ENCODE measurements at places on chromosomes 5 and 9.

- no peak for DNase-seq
Measured at GRCh38 chr5:178297751-178298150, 65.1 kb upstream of the PHYKPL start.

DNA sequence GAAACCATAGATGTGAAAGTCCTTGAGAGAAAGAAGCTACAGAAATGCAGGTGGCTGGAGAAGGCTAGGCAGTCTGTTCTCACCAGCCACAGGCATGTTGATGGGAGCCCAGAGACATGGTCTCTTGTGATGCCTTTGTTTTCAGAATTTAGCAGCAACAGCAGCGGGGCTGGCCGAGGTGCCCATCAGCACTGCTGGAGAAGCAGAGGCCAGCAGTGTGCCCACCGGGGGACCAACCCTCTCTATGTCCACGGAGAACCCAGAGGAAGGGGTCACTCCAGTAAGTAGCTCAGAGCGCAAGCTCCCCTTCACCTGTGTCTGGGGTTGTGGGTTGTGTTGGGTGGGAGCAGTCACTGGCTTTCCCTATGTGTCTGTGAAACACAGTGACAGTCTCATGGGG lies 59.6 kb downstream of the COL15A1 start:
- DNase-seq: no peak

GRCh38 chr5:150161242-150162141 lies 5.1 kb upstream of the CDX1 start:
- DNase-seq: peak; percentile 60

- DNase-seq: no peak
Measured at GRCh38 chr9:130642926-130643325, 21.5 kb upstream of the PRDM12 start.

DNA sequence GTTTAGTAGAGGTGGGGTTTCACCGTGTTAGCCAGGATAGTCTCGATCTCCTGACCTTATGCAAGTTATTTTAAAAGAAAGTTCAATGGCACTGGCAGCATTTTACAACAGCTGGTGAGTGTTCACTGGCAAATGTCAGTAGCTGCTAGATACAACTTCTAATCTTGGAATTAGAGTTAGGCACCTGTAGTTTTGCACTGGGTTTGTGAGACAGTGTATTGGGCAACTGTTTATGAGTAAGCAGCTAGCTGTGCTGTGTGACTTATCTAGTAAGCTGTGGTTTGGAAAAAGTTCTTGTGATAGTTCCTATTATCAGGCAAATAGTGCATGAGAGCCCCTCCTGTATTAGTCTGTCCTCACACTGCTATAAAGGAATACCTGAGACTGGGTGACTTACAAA lies 61.5 kb downstream of the UBE2QL1 start:
- no peak for DNase-seq

- no peak for DNase-seq
Measured at GRCh38 chr9:127878652-127879390, 1.3 kb upstream of the AK1 start.

GRCh38 chr5:171312129-171312974 lies 3.3 kb downstream of the TLX3 start:
- DNase-seq: no peak

DNA sequence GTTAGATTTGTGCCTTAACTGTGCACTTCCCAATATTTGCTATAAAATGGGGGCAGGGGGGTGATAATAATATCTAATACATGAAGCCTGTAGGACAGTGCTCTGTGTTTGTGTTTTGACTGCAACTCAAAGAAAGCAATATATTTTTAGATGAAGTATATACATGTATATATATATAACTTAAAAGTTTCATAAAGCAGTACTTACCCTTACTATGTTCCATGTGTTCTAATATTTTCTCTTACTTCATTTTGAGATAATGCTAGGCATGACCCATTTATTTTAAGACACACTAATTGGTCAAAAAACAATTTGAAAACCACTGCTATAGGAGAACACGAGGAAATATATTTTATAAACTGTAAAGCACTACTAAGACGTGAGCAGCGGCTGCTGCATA lies 2.4 kb downstream of the TRIM52 start:
- DNase-seq: no peak

Data from CD14-positive monocyte (primary cell).